ENCODE measurements at places on chromosomes 2 and 18.
A peak's percentile ranks its signal among the peaks of the same experiment; 100 is the strongest.

GRCh38 chr2:107380912-107381311 is 445.8 kb upstream of the RGPD4 start:
- no peak for DNase-seq

DNA sequence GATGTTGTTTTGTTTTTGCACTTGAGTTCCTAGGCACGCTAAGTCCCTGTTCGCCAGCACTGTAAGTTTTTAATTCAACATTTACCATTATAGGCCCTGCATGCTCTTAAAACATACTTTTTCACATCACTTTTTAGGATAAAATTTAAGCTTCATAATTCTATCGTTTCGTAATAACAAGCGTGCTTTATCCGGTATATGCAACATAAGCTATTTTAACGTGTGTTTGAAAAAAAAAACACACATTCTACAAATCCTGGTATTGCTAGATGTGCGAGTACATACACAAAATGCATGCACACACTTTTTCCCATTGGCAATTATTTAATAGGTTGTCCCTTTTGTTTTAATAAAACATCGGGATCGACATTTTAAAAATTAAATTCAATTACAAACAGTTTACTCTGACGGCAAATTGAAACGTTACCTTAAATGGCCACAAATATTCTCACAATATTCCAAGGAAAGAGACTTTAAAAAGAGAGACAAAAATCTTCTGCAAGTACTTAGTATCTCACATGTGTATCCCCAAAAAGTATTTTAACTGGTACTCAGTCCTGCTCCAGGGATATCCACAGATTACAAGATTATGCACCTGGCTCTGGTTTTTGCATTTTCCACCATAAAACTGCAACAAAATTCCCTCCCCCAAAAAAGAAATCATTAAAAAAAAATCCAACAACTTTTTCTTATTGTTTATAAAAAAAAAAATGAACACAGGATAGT is 1.0 kb upstream of the TCF4 start:
- peak; percentile 51 for DNase-seq

DNA sequence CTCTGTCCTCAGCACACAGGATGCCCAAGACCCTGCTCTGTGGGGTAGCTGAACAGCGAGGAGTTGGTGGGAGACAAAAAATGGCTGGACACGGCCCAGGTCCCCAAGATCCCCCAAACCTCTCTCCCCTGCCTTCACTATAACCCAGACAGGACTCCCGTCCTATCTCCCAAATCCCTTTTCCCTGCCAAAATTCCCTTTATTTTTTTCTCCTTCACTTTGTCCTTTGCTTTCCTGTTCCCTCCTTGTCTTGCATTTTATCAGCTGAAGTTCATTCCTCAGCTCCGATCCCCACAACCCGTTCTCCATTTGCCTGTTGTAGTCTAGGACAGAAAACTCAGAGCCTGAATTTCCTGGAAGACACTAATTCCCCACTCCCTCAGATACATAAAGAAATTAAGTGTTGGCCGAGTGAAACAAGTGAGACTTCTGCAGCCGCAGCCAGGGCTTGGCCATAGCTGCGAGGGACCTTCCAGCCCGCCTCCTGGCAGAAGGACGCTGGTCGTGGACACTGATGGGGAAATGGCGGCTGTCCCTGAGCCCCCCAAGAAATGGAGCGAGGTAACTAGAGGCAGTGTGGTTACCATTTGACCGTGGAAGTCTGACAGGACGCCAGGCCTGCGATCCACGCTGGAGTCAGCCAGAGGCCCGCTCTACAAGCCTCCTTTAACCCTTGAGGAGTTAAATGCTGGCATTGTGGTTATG is 173.6 kb downstream of the BCL2 start:
- no peak for DNase-seq

DNA sequence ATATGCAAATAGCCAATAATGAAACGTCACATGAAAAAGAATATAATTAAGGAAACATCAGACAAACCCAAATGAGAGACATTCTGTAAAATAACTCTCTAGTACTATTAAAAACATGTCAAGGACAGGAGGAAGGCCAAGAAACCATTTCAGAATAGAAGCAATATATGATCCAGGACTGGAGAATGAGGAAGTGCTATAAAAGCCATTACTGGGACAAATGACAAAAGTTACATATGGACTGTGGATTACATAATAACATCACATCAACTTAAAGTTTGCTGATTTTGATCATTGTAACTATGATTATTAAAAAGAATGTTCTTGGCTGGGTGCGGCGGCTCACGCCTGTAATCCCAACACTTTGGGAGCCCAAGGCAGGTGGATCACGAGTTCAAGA is 81.3 kb downstream of the CRACDL start:
- no peak for DNase-seq

DNA sequence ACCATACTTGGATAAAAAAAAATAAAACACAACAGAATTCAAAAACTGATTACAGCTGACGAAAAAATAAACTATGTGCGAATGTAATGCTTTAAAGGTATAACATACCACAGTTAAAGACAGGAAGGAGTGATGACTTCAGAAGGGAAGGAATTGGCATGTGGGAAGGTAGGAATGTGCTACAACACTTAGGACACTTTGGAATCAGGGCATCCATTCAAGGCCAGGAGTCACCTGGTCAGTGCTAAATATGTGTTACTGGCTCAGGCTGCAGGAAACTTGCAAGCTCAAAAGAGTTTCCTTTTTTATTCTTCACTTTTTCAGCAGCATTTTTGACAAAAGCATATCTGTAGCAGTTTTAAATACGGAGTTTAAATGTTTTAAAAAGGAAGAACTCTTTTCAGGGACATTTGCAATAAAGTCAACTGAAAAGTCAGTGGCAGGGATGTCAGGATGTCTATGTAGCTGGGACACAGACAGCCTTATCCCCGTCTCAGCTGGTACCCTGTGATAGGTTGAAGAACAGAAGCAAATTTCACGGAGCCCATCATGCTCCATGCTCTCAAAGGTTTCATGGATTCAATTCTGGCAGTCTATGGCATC is 138.0 kb upstream of the KLHL14 start:
- no peak for DNase-seq

DNA sequence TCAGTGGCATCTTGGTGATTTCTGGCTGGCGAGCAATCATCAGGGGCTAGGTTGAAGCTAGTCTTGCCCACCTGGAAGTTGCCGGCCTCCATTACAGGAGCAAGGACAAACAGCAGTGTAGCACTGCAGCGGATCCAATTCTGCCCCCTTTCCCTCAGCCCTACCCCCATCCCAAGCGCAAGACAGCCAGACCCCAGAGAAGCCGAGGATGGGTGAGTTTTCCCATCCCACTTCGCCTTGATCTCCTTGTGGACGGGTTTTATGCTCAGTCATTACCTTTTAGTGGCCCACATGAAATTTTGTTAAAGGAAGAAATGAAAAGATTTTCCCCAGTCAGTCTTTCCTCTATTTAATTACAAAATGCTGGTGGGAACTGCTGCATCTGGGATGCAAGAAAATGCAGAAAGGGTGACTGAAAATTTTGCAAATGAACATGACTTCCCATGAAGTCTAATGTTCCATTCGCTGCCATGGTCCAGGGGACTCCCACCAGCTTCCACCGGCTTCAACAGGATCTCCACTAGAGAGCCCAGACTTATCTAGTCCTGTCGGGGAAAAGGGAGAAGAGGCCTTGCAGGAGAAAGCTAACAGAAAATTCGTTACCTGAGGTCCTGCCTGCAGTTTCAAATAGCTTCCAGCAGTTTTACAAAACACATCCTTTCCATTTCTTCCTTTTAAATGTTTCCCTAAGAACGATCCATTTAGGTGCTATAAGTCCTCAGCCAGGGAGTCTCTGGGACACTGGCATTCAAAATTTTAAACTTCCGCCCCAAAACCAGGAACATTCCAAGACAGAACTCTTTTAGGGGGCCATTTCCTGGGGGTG is 1.9 kb upstream of the HOXD9 start:
- no peak for DNase-seq

DNA sequence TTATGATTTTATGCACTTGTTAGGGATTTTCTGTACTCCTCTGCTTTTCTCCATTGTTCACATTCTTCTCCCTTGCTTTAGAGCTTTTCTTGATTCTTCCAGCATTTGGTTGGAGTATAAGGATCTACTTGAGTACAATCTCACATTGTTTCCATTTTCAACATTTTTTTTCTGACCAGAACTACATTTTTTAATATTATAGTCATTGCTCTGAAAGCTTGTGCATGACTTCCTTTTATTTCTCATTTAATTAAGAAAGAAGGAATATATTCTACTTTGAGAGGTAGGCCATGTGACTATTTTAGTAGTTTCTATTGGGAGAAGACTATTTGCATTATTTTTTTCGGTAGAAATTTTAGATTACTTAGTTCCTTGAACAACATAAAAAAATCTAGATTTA is 200.4 kb downstream of the TMEM247 start:
- no peak for DNase-seq

DNA sequence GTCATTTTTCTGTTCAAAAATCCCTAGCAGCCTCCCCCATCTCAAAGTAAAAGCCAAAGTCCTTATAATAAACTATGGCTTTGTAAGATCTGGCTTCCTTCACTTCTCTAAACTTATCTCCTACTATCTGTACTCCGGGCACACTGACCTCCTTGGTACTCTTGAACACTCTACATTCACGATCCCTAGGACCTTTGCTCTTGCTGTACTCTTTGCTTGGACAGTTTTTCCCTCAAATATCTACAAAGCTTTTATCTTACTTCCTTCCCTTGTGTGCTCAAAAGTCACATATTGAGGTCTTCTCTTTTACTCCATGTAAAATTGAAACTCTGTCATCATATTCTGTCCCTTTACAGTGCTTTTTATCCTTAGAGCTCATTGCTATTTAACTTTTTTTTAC is 616.6 kb downstream of the IRS1 start:
- DNase-seq = no peak

GRCh38 chr18:23136326-23137096 is 1.2 kb downstream of the CABLES1 start:
- peak; percentile 59 for DNase-seq

GRCh38 chr18:11866764-11867163 is 15.6 kb downstream of the CHMP1B start:
- DNase-seq = no peak

DNA sequence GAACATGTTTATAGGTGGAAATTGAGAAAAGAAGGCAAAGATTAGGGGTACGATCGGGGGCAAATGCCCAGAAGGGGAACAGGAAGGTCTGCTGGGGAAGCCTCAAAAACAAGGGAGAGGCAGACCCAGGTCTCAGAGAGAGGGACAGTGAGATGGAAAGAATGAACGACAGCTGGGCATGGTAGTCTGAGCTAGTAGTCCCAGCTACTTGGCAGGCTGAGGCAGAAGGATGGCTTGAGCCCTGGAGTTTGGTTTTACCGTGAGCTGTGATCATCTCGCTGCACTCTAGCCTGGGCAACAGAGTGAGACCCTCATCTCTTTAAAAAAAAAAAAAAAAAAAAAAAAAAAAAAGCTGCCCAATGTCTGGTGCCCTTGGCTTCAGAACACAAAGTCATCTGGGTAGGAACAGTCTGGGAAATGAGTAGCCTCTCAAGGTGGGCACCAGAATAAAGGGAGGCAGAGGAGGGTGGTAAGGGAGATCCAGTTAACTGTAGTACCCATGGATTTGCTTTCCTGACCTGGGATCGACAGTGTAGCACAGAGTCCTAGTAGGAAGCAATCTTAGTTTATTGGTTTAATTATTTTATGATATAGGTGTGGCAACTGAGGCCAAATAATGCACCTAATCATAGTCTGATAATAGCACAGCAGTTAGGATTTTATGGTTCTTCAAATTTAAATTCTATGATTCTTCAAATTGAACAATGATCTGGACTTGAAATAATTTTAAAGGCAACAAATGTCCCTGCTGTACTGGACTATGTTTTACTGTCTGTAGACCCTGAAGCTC is 3.5 kb downstream of the RRM2 start:
- DNase-seq = no peak

DNA sequence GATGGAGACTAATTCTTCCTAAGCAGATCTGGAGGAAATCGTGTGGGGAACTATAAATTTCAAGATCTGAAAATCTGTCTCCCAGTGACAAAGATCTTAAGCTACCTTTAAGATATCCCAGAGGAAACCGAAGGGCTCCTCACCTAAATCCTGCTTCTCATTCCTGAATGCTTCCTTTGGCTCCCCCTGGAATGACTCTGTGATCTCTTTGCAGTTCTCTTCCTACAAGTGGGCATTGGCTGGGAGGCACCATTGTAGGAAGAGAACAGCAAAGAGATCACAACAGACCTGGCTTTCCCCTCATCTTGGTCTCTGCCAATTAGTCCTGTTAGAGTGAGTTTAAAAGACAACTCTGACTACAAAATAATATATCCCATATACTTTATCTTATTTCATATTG is 70.0 kb upstream of the KCNH7 start:
- no peak for DNase-seq

DNA sequence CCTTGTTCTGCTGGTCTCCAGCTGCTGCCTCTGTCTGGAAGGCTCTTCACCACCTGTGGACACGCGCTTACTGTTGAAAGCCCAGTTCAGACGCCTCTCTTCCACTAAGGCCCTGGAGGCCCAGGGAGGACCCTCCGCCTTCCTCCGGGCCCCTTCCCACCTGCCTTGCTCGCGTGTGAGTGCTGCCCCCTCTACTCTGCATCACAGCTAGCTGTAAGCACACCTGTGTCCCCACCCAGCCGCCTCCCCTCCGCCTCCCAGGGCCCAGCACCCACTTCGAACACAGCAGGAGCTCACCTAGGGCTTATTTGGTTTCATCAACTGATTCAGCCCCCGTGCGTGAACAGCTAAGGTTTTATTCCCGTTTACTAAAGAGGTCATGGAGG is 49.7 kb downstream of the KCNF1 start:
- DNase-seq = peak; percentile 22

DNA sequence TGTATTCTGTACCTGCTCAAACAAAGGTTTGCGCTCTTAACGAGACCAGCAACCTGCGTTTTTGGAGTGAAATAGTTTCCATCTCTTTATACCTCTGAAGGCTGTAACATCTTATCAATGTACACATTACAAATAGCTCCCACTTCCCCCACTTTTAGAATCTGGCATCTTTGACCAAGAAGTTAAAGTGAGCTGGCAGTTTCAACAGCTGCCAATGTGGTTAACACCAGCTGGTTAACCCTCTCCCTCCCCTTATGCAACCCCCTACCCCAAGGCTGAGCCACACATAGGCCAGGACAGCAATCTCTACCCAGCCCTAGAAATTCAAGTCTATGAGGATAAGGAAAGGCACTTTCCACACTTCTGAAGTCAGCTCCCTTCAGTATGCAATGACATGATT is 2.2 kb upstream of the SERTAD2 start:
- DNase-seq = no peak

DNA sequence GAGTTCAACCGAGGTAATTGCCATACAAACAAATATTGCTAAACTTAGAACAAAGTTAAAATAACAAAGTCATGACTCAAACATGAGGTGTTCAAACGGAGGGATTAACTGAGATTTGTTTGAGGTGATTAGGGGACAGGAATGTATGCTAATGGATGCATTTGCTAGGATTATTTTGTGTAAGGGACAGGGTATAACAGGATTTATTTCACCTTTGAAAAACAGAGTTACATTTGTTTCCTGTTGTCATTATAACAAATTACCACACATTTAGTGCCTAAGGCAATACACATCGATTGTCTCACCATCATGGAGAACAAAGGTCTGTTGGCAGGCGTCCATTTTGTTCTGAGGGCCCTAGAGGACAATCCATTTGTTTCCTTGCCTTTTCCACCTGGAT is 304.3 kb upstream of the CNTNAP5 start:
- DNase-seq = peak; percentile 61

Data from NCI-H146 (cell line).